ENCODE measurements at places on chromosomes 1 and 21. TPM values are rescaled to one million over a fixed set of nuclear protein-coding genes. Genes with fewer than 3 reads are reported as not detected.

The PLOD1 gene
- polyA plus RNA-seq: 424 TPM

The LINGO4 gene
- not detected for polyA plus RNA-seq

The S100A12 gene
- polyA plus RNA-seq: not detected

The KRTAP10-5 gene
- not detected for polyA plus RNA-seq

The LIN9 gene
- polyA plus RNA-seq: 2.5 TPM

- DNase-seq: no peak
- no peak overlapping the region for H3K27ac ChIP-seq
- H3K4me3 ChIP-seq: no peak overlapping the region
- no peaks in the 10 kb centered on the region for H3K36me3 ChIP-seq
- H3K27me3 ChIP-seq: no peaks in the 10 kb centered on the region
Observed at GRCh38 chr1:216430744-216431143, 7.5 kb upstream of the USH2A start.

DNA sequence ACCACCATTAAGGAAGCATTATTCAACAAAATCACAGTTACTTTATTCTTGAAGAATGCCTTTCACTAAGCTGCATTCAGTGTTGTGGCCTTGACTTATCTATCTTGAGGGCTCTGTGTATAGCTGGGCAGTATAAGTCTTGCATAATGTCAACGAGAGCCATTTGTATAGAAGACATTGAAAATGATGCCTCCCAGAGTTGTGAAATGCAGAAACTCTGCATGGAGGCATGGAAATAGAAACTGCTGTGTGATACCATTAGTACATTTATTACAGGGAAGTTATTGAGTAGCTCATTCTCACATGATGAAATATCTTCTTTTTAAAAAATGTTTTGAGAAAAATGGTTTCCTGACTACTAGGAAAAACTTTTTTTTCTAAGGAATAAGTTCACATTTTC, 111.4 kb upstream of the SNX7 start:
- H3K4me3 ChIP-seq: no peak overlapping the region
- no peaks in the 10 kb centered on the region for H3K36me3 ChIP-seq
- no peaks in the 10 kb centered on the region for H3K4me1 ChIP-seq
- H3K27me3 ChIP-seq: peaks cover 4% of the 10 kb centered on the region
- no peak overlapping the region for H3K27ac ChIP-seq

GRCh38 chr1:88979054-88979748, 13.2 kb downstream of the KYAT3 start:
- H3K4me1 ChIP-seq: peaks cover 3% of the 10 kb centered on the region
- no peak for DNase-seq
- H3K36me3 ChIP-seq: no peaks in the 10 kb centered on the region
- no peak overlapping the region for H3K4me3 ChIP-seq
- no peaks in the 10 kb centered on the region for H3K27me3 ChIP-seq
- H3K27ac ChIP-seq: no peak overlapping the region

GRCh38 chr1:100277866-100278265, 11.8 kb downstream of the RTCA start:
- peaks cover 36% of the 10 kb centered on the region for H3K36me3 ChIP-seq
- H3K27me3 ChIP-seq: no peaks in the 10 kb centered on the region
- H3K4me1 ChIP-seq: no peaks in the 10 kb centered on the region
- H3K27ac ChIP-seq: no peak overlapping the region
- no peak overlapping the region for H3K4me3 ChIP-seq
- peak; percentile 6 for DNase-seq

DNA sequence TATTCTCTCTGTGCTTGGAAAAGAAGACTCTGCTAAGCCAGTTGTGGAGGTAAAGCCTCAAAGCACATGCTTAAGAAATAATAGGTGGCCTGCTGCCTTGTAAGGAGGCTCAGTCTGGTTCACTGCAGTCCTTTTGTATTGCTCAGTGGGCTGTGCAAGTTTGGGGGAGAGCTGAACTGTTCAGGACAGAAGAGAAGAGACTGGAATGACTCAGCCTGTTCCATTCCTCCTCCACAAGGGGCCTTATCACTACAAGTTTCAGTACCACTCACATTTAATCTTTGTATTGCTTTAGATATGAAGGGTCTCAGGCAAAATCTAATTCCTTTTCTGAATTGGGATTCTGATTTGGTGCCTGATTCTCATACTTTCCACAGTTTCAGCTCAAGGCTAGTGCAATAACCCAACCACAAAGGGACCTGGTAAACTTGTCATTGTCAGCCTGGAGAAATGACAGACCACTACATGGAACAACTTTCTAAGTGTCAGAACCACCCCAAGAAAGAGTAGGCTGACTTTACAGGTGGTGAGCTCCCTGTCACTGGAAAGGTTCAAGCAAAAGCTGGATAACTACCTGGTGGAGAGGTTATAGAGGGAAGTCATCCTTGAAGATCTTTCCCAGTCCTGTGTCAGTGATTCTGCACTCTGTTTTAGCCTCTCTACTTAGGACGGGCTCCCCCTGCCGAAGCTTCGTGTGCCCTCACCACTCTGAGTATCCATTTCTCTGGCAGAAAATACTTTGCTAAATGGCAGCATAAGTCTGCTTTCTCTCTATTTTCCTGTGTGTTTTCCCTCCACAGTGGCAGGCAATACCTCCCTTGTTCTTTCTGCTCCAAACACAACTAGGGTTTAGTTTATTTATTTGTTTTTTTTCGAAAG, 162.9 kb upstream of the GJB5 start:
- H3K4me1 ChIP-seq: no peaks in the 10 kb centered on the region
- no peak overlapping the region for H3K27ac ChIP-seq
- no peak overlapping the region for H3K4me3 ChIP-seq
- DNase-seq: no peak
- H3K36me3 ChIP-seq: no peaks in the 10 kb centered on the region

DNA sequence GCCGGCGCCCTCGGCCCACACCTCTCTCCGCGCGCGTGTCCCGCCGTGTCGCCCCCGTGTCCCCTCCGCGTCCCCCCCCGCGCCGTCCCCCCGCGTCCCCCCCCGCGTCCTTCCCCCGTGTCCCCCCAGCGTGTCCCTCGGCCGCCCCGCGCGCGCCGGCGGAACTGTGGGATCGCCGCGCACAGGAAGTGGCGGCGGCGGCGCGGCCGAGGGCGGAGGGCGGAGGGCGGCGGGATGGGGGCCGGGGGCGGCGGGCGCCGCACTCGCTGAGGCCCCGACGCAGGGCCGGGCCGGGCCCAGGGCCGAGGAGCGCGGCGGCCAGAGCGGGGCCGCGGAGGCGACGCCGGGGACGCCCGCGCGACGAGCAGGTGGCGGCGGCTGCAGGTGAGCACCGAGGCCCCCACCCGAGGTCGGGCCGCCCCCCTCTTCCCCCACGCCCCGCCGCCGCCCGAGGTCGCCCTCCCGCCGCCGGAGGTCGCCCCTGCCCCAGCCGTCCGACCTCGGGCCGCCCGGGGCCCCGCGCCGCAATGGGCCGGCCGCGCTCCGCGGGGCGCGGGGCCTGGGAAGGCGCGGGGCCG, at the start of gene AGPAT3:
Gene AGPAT3, plus strand, starts transcription at position 262 of the 578 bp plus-strand sequence. CDS start 94,459 bp downstream, outside the sequence.
- peak within 1 kb of the TSS; percentile 41 for H3K27ac ChIP-seq
- no peaks in the 10 kb centered on the region for H3K27me3 ChIP-seq
- no peak for DNase-seq
- H3K4me3 ChIP-seq: peak within 1 kb of the TSS; percentile 88

GRCh38 chr1:110098222-110099026, 13.8 kb upstream of the UBL4B start:
- H3K4me3 ChIP-seq: no peak overlapping the region

DNA sequence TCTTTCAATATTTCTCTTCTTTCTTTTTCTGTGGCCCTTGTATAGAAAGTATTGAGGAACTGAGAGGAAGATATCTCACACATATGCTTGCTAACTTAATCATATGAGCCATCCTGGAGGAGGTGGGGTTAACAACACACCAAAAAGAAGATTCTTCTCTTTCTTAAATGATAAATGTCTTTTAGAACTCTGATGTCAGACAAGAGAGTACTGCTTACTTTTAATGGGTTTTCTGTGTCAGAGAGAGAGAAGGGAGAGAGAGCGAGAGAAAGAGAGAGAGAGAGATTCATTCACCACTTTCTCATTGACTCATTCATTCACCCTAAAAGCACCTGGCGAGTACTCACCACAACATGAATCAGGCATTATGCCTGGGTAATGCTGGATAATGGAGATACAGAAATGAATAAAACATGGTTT, 250.3 kb upstream of the SGIP1 start:
- no peaks in the 10 kb centered on the region for H3K36me3 ChIP-seq
- H3K27me3 ChIP-seq: no peaks in the 10 kb centered on the region
- no peak for DNase-seq

DNA sequence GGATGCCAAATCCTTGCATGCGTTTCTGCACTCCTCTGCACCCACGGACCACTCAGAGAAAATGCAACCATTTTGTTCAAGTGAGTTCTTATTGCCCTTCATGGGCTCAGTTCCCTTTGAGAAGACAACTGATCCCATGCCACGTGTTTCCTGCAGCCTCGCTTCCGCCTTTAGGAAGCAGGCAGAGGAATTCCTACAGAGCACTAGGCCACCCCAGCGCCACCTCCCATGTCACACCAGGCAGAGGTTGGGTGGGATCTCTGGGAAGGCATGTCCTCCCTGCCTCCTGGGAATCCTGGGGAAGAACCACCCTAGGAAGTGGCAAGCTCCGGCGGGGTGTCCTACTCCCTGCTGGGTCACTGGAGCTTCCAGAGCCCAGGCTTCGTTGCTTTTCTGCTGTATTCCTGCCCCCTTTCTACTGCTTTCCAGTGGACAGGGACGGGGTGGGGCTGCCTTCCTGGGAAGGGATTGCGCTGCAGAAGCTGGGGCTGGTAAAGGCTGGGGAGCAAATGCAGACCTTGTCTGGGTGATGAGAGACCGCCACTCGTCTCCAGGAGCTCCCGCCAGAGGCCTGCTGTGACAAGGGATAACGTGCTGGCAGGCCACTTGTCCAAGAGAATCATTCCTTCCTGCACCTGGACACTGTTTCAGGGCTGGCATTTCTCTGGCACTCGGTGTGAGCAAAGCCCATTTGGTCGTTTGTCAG, 478.2 kb upstream of the VAMP3 start:
- no peak overlapping the region for H3K4me3 ChIP-seq
- no peak overlapping the region for H3K27ac ChIP-seq
- no peaks in the 10 kb centered on the region for H3K27me3 ChIP-seq
- no peak for DNase-seq
- H3K4me1 ChIP-seq: no peaks in the 10 kb centered on the region

DNA sequence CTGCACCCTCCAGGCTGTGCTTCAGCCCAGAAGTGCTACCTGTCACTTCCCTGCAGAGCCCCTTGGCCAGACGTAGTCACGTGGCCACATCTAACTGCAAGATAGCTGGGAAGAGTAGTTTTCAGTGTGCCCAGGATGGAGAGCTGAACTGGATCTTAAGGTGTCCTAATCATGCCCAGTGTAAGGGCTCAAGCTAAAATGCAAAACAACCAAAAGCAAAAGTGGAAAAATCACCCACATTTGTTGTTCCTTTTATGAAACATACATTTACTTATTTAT, 59.4 kb upstream of the ROR1 start:
- no peaks in the 10 kb centered on the region for H3K4me1 ChIP-seq
- H3K27me3 ChIP-seq: peaks cover 6% of the 10 kb centered on the region
- no peak overlapping the region for H3K27ac ChIP-seq
